Mesenchymal stem cell (in vitro differentiated cells and primary cell): ENCODE measurements at places on chromosomes 13 and 19.

GRCh38 chr13:45315520-45316167 lies 25.3 kb downstream of the TPT1 start:
- H3K27ac ChIP-seq: peak overlapping the region; percentile 88
- no peaks in the 10 kb centered on the region for H3K36me3 ChIP-seq
- H3K4me3 ChIP-seq: no peak overlapping the region
- no peaks in the 10 kb centered on the region for H3K27me3 ChIP-seq
- H3K4me1 ChIP-seq: peaks cover 17% of the 10 kb centered on the region

- no peaks in the 10 kb centered on the region for H3K36me3 ChIP-seq
- H3K4me3 ChIP-seq: no peak overlapping the region
- no peak overlapping the region for H3K27ac ChIP-seq
- no peaks in the 10 kb centered on the region for H3K4me1 ChIP-seq
- DNase-seq: no peak
Measured at GRCh38 chr13:35465371-35465770, 11.1 kb downstream of the MAB21L1 start.

DNA sequence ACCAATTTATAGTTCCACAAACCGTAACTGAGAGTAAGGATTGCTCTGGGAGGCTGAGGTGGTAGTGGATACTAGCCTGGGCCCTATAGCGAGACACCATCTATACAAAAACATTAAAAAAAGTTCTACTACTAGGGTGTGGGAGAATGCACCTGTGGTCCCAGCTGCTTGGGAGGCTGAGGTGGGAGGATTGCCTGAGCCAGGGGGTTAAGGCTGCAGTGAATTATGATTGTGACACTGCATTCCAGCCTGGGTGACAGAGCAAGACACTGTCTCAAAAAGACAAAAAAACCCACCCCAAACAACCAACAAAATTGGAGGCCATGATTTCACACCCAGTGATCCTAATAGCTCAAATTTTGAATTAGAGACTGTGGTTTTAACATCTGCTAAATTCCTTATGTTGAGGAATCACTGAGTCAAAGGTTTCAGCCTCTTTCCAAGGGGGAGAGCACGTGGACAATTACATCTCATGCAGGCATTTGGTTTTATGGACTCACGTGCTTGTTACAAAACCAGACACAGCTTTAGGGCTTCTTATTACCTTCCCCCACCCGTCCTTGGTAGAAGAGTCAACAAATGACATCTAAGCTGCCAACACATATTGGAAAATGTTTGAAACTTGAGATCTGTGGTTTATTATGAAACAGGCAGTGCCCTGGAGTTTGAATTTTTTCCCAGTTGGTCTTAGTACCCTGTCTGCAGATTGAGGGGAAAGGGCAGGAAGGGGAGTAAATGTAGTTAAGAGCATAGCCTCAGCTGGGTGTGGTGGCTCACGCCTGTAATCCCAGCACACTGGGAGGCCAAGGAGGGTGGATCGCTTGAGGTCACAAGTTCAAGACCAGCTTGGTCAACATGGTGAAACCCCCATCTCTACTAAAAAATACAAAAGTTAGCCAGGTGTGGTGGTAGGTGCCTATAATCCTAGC lies 18.5 kb downstream of the CYP2A6 start:
- no peak overlapping the region for H3K4me3 ChIP-seq
- peaks cover 2% of the 10 kb centered on the region for H3K4me1 ChIP-seq
- H3K36me3 ChIP-seq: peaks cover 7% of the 10 kb centered on the region
- H3K27ac ChIP-seq: peak overlapping the region; percentile 30

DNA sequence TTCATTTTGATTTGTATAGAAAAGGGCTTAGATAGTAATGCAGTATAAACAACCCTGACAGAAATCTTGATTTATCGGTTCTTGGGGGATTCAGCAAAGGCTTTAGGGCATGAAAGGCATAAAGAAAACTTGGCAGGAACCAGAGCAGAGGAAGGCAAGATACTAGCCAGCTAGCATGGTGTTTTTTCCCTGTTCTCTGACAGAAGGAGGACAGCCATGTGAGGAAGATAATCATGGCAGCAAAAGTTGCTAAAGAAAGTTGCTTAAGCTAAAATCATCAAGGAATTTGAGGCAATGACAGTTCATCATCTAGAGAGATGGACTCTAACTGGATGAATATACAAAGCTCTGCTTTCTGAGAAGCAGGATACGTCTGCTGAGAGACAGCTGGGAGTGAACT lies 294.1 kb downstream of the KCNRG start:
- peak; percentile 15 for DNase-seq
- no peaks in the 10 kb centered on the region for H3K36me3 ChIP-seq
- H3K4me3 ChIP-seq: no peak overlapping the region
- H3K4me1 ChIP-seq: no peaks in the 10 kb centered on the region

GRCh38 chr19:6739883-6740588 lies 556 bp downstream of the TRIP10 start:
- DNase-seq: peak; percentile 51
- H3K4me3 ChIP-seq: peak overlapping the region; percentile 87
- peaks cover 20% of the 10 kb centered on the region for H3K36me3 ChIP-seq
- H3K27me3 ChIP-seq: no peaks in the 10 kb centered on the region
- H3K27ac ChIP-seq: peak overlapping the region; percentile 65
- peaks cover 43% of the 10 kb centered on the region for H3K4me1 ChIP-seq

DNA sequence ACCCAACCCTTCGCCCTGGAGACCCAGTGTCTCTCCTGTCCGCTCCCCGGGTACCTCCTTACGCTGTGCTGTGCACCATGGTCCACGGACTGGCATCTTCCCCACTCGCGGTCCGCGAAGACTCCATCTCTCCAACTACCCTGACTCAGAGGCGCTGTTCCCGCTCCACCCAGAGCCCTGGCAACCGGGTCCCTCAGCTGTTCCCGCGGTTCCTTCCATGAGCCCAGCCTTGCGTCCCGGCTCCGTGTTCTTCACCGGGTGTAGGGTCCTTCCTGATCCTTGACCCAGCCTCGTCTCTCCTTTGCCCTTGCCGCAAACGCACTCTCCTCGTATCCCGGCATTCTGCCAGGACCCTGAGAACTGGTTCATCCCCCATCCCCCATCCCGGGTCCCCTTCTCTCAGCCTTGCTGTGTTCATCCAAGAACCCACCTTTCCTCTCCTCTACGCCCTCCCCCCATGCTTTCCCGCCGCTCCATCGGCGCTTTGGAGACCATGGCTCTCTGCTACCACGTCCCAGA lies 664 bp downstream of the ICAM5 start:
- H3K27me3 ChIP-seq: peaks cover 94% of the 10 kb centered on the region
- H3K4me1 ChIP-seq: peaks cover 59% of the 10 kb centered on the region
- H3K27ac ChIP-seq: no peak overlapping the region
- H3K4me3 ChIP-seq: peak overlapping the region; percentile 56
